ENCODE measurements at places on chromosomes 5 and 9. TPM values are rescaled to one million over a fixed set of nuclear protein-coding genes. Genes with fewer than 3 reads are reported as not detected.

- H3K27me3 ChIP-seq = no peaks in the 10 kb centered on the region
- peaks cover 14% of the 10 kb centered on the region for H3K36me3 ChIP-seq
- DNase-seq = no peak
These were observed 67.6 kb downstream of the SMARCA2 start for GRCh38 chr9:2082772-2083171.

Gene DTWD2
- 6.0 TPM for total RNA-seq

Gene BTNL8
- total RNA-seq = not detected

DNA sequence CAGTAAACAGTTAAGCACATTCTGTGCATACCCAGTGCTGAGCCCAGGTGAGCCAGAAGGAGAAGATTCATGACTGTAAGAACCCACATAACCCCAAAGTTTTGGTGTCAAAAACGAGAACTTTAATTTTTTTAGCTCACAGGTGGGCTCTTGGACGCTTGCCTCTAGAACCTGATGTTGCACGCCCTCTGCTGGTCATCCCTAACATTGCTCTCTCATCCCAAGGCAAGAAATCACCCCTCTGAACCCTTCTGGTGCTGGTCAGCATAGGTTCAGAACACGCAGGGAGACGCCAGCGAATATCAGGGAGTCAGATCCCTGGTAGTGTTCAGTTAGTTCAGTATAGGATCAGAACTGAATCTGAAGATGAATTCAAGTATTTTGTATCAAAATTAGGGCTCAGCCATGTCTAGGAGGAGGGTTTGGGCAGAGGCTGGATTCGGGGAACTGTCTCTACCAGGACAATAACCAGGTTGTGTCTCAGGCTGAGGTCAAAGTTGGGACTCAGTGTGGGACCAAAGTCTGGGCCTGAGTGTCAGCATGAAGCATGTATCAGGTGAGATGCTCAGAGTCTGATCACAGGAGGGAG is 4.1 kb upstream of the DNAJB5 start:
- no peak overlapping the region for H3K27ac ChIP-seq
- H3K4me3 ChIP-seq = no peak overlapping the region
- peak; percentile 69 for DNase-seq
- peaks cover 64% of the 10 kb centered on the region for H3K4me1 ChIP-seq

Gene GCNT4
- not detected for total RNA-seq

Gene ZDHHC11B
- total RNA-seq = 0.52 TPM

DNA sequence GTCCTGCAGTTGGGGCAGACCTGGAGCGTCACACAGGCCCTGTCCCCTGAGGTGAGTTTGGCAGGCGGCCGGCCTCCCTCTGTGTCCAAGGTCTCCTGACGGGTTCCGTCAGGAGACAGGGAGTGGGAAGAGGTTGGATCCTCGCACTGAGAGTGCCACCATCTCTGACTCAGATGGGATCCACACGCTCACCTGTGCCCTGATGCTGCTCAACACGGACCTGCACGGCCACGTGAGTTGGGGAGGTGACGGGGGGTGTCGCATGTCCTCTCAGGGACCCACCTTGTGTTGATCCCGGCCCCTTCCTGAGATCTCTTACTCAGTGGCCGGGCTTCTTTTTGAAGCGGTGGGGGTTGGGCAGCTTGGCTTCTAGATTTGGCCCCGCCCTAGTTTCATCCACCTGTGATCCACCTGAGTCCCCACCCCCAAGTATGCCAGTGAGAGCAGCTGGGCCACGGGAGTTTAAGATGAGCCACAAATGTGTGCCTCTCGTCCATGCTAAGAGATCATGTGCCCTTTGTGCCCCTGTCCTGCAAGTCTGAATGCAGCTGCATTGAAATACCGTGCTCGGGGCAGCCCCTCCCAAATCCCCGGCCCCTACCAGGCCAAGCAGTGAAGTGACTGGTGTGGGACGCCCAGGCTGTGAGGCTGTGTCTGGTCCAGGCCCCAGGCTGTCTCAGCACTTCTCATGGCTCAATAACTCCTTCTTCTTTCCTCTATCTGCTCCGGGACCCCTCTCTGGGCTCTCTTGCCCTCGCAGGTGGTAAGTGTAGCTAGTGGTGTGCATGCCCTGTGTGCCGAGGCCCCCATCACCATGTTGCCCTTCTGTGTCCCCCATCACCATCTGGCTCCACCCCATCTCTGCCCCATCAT is 27.2 kb downstream of the PSD2 start:
- no peaks in the 10 kb centered on the region for H3K27me3 ChIP-seq
- H3K4me1 ChIP-seq = no peaks in the 10 kb centered on the region
- no peak overlapping the region for H3K4me3 ChIP-seq
- no peaks in the 10 kb centered on the region for H3K36me3 ChIP-seq

Gene CRB2
- 2.4 TPM for total RNA-seq

Gene FREM1
- total RNA-seq = not detected

Gene ENTPD2
- total RNA-seq = not detected

Gene TMEM38B
- total RNA-seq = 35.2 TPM

- H3K36me3 ChIP-seq = no peaks in the 10 kb centered on the region
- no peak overlapping the region for H3K4me3 ChIP-seq
- H3K27me3 ChIP-seq = no peaks in the 10 kb centered on the region
- no peak overlapping the region for H3K27ac ChIP-seq
These were observed 298.1 kb downstream of the CETN3 start for GRCh38 chr5:90111364-90112032.

- H3K27me3 ChIP-seq = no peaks in the 10 kb centered on the region
- DNase-seq = no peak
These were observed 795 bp upstream of the PJA2 start for GRCh38 chr5:109410389-109411148.

Gene UBLCP1
- total RNA-seq = 25.1 TPM
